Peyer's patch (tissue), 4 donors: ENCODE measurements at places on chromosomes 16 and 17. TPM values are rescaled to one million over a fixed set of nuclear protein-coding genes. Genes with fewer than 3 reads are reported as not detected.

DNA sequence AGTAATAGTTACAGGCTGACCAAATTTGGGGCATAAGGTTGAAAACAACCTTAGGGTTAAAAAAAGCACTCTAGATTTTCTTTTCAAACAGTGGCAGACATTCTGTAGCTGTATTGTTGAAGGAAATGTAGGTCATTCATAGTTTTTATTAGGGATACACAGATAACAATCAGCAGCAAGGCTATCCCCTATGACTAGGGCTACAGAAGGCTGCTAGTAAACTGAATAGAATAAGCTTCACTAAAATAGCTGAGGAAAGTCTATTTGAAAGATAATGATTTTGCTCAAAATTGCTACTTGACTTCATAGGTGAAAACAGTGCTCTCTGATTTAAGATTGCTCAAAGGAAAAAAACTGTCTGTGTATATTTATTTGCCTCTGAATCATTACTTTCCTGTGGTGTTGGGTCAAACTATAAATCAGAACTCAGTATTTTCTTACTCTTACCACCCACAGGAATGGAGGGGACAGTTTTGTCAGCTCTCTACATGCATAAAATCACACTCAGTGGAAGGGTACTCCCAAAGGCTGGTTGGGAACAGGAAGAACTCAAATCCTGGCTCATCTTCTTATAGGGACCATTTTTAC lies 24.8 kb downstream of the RPGRIP1L start:
- no peaks in the 10 kb centered on the region for H3K36me3 ChIP-seq
- no peaks in the 10 kb centered on the region for H3K27me3 ChIP-seq
- H3K4me1 ChIP-seq: no peaks in the 10 kb centered on the region
- H3K4me3 ChIP-seq: no peak overlapping the region
- DNase-seq: no peak
- no peak overlapping the region for H3K27ac ChIP-seq

- no peak overlapping the region for H3K4me3 ChIP-seq
- DNase-seq: no peak
- no peaks in the 10 kb centered on the region for H3K27me3 ChIP-seq
- H3K27ac ChIP-seq: no peak overlapping the region
- H3K36me3 ChIP-seq: no peaks in the 10 kb centered on the region
Measured at GRCh38 chr17:82177761-82178498, 34.7 kb downstream of the CCDC57 start.

- H3K36me3 ChIP-seq: no peaks in the 10 kb centered on the region
- no peaks in the 10 kb centered on the region for H3K27me3 ChIP-seq
- no peak for DNase-seq
- H3K4me3 ChIP-seq: no peak overlapping the region
- no peaks in the 10 kb centered on the region for H3K4me1 ChIP-seq
Measured at GRCh38 chr16:1199347-1200013, 25.6 kb downstream of the TPSG1 start.

GRCh38 chr16:83768986-83769385 lies 38.8 kb upstream of the HSBP1 start:
- no peak overlapping the region for H3K4me3 ChIP-seq
- DNase-seq: no peak
- no peak overlapping the region for H3K27ac ChIP-seq
- H3K27me3 ChIP-seq: no peaks in the 10 kb centered on the region
- H3K4me1 ChIP-seq: no peaks in the 10 kb centered on the region

DNA sequence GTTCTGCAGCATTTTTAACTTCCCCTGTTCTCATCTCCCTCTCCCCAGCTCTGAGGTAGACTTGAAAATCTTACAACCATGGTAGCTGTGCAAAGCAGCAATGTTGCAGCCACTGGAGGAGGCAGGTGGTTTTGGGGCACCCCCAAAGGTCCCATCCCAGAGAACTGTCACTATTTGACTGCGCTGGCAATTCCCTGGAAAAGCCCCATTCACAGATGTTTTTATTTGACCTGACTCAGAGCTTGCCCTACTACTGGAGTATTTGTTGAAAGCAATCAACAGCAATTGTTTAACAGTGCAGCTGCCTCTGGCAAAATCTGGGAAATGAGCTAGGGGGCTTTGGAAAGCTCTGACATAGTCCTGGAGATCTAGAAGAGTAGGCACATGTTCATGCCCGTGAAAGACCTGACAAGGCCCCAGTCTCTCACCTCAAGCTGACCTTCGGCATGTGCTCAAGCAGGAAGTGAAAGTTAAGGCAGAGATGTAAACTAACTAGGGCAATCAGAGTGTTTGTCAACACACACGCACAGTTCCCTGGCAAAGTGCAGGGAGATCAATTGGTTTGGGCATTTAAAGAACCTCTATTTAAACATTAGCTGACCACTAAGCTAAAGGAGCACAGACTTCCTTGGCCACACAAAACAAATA lies 19.7 kb upstream of the PIK3R5 start:
- H3K4me1 ChIP-seq: no peaks in the 10 kb centered on the region
- no peak overlapping the region for H3K4me3 ChIP-seq
- no peaks in the 10 kb centered on the region for H3K36me3 ChIP-seq
- H3K27ac ChIP-seq: peak overlapping the region; percentile 49

- no peaks in the 10 kb centered on the region for H3K27me3 ChIP-seq
- no peaks in the 10 kb centered on the region for H3K36me3 ChIP-seq
Measured at GRCh38 chr17:21152731-21153130, 26.0 kb downstream of the DHRS7B start.

- DNase-seq: no peak
- no peaks in the 10 kb centered on the region for H3K27me3 ChIP-seq
- peaks cover 13% of the 10 kb centered on the region for H3K4me1 ChIP-seq
- H3K36me3 ChIP-seq: no peaks in the 10 kb centered on the region
Measured at GRCh38 chr17:79012563-79013134, 3.1 kb upstream of the CANT1 start.

GRCh38 chr16:62046801-62047200 lies 10.6 kb upstream of the CDH8 start:
- H3K4me3 ChIP-seq: no peak overlapping the region
- H3K4me1 ChIP-seq: no peaks in the 10 kb centered on the region
- no peak for DNase-seq
- H3K27ac ChIP-seq: no peak overlapping the region
- H3K27me3 ChIP-seq: no peaks in the 10 kb centered on the region
- H3K36me3 ChIP-seq: no peaks in the 10 kb centered on the region

- H3K36me3 ChIP-seq: no peaks in the 10 kb centered on the region
- no peak for DNase-seq
- H3K4me3 ChIP-seq: peak overlapping the region; percentile 19
- H3K27ac ChIP-seq: peak overlapping the region; percentile 77
Measured at GRCh38 chr17:35313875-35314409, 59.5 kb downstream of the SLFN11 start.

DNA sequence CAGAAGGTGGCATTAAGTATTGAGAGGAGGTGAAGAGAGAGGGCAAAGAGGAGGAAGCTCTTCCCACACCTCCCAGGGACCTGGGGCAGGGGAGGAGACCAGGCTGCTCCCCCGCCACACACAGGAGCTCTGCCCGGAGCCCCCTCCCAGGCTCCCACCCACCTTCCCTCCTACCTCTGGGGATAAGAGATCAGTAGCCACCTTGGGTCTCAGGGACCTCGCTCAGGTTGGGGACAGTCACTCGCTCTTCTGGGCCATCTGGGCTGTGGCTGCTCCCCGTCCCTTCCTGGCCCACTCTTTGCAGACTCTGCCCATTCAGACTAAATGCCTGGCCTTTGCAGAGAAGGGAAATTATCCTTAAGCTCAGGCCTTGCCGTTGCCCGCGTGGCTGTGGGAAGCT lies 14.9 kb upstream of the C16orf74 start:
- DNase-seq: no peak
- H3K4me1 ChIP-seq: no peaks in the 10 kb centered on the region
- H3K27ac ChIP-seq: no peak overlapping the region
- H3K27me3 ChIP-seq: no peaks in the 10 kb centered on the region

GRCh38 chr17:66950886-66951604 lies 13.5 kb upstream of the CACNG4 start:
- H3K36me3 ChIP-seq: no peaks in the 10 kb centered on the region
- H3K27ac ChIP-seq: no peak overlapping the region
- no peaks in the 10 kb centered on the region for H3K27me3 ChIP-seq
- no peaks in the 10 kb centered on the region for H3K4me1 ChIP-seq
- DNase-seq: no peak
- no peak overlapping the region for H3K4me3 ChIP-seq

DNA sequence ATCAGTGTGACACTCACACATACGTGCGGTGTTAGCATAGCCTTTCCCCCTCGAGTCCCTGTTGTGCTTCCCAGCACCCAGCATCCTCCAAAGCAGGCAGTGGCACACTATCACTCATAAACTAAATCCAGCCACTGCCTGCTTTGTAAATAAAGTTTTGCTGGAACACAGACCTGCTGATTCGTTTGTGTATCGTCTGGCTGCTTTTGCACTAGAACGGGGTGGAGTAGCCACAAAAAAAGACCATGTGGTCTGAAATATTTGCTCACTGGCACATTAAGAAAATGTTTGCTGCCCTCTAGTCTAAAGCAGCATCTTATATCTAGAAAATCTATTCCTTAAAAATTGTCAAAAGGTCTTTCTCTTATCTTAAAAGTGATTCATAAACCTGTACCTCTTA lies 341.2 kb upstream of the ZFHX3 start:
- no peak for DNase-seq
- no peak overlapping the region for H3K27ac ChIP-seq
- no peaks in the 10 kb centered on the region for H3K27me3 ChIP-seq
- H3K36me3 ChIP-seq: no peaks in the 10 kb centered on the region

DNA sequence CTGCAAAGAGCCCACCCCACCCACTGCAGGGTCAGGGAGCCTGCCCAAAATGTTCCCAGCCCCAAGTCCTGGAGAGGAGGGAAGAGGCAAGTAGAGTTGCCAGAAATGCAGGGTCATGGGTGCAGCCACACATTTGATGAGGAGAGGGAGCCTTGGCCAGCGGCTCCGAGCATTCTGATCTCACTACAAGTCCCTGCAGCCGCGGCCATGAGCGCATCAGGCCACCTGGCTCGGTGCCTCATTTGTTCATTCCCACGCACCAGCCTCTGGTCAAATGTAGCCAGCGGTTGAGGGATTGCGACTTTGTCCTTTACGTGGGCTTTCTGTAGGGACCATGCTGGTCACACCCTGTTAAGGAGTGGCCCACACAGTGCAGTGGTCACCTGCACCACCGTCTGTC lies 48.7 kb downstream of the PGS1 start:
- no peak overlapping the region for H3K27ac ChIP-seq
- peaks cover 51% of the 10 kb centered on the region for H3K36me3 ChIP-seq
- no peak overlapping the region for H3K4me3 ChIP-seq
- H3K27me3 ChIP-seq: no peaks in the 10 kb centered on the region
- H3K4me1 ChIP-seq: no peaks in the 10 kb centered on the region

- H3K27me3 ChIP-seq: no peaks in the 10 kb centered on the region
- no peaks in the 10 kb centered on the region for H3K4me1 ChIP-seq
- no peak for DNase-seq
- no peaks in the 10 kb centered on the region for H3K36me3 ChIP-seq
Measured at GRCh38 chr16:9053006-9053601, 38.3 kb upstream of the HAPSTR1 start.

GRCh38 chr17:57724026-57724728 lies 20.9 kb downstream of the CCDC182 start:
- no peak for DNase-seq
- no peaks in the 10 kb centered on the region for H3K27me3 ChIP-seq
- no peak overlapping the region for H3K4me3 ChIP-seq
- no peak overlapping the region for H3K27ac ChIP-seq

DNA sequence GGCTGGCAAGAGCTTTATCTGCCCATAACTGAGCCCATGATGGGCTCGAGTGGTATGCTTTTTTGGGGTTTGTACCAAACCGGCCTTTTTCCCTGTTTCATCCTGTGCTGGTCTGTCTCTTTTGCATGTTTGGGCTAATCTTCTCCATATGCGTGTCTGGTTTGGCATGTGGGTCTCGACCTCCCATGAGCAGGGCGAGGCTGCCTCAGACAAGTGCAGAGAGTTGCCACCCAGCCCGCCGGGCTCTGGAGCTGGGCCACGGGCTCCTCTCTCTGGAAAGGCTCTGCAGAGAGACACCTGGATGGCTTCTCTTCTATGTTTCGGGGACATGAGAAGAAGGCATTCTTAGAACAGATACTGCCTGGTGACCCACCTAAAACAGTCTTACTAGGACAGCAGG lies 67.8 kb upstream of the TBX2 start:
- no peak overlapping the region for H3K4me3 ChIP-seq
- DNase-seq: no peak
- no peak overlapping the region for H3K27ac ChIP-seq

GRCh38 chr17:54892360-54892759 lies 8.3 kb upstream of the TOM1L1 start:
- H3K4me1 ChIP-seq: no peaks in the 10 kb centered on the region
- H3K27me3 ChIP-seq: no peaks in the 10 kb centered on the region
- H3K36me3 ChIP-seq: no peaks in the 10 kb centered on the region
- no peak overlapping the region for H3K4me3 ChIP-seq
- no peak overlapping the region for H3K27ac ChIP-seq

DNA sequence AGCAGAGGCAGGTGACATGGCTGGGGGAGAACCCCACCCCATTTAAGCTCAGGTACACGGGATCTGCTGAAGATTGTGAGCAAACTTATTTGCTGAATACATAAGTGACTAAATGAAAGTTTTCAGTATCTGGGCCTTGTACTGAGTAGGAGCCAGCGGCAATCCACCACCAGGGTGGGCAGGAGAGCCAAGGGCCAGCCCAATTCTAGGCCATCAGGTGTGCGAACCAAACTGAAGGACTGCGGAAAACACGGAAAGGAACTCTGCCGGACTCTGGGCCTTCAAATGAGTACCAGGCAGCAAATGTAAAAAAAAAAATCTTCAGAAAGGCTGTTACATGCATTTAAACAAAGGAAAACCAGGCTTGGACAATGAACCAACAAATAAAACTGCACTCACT lies 19.7 kb downstream of the ARHGAP17 start:
- H3K4me1 ChIP-seq: peaks cover 40% of the 10 kb centered on the region
- H3K27ac ChIP-seq: peak overlapping the region; percentile 51
- no peak overlapping the region for H3K4me3 ChIP-seq
- H3K36me3 ChIP-seq: no peaks in the 10 kb centered on the region
- DNase-seq: no peak

GRCh38 chr16:57023541-57024249 lies 34.3 kb downstream of the NLRC5 start:
- no peaks in the 10 kb centered on the region for H3K27me3 ChIP-seq
- no peak overlapping the region for H3K27ac ChIP-seq
- peak; percentile 72 for DNase-seq

DNA sequence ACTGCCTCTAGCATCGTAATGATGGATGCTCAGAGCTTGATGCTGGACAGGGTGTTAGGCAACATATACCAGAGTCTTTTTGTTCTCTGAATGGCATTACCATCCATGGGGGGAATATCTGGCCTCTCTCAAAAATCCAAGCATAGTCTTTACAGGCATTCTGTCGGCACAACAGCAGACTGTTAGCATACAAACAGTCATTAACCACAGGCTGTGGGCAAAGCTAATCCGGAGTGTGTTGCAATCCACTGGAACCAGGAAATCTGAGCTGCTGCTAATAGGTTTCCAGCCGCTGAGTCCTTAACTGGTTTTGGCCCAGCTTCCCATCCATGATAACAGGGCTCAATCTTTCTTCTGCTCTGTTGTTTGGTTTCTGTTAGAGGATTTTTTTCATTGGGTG lies 371.9 kb downstream of the HS3ST3B1 start:
- no peaks in the 10 kb centered on the region for H3K36me3 ChIP-seq
- no peak for DNase-seq
- no peak overlapping the region for H3K4me3 ChIP-seq
- H3K4me1 ChIP-seq: no peaks in the 10 kb centered on the region

The HAS3 gene
- total RNA-seq: 1.2 TPM

The NOXO1 gene
- 8.6 TPM for total RNA-seq

The KRTAP3-2 gene
- total RNA-seq: not detected

The ZNF689 gene
- total RNA-seq: 10.8 TPM

The FAAP100 gene
- 66.9 TPM for total RNA-seq

The VPS35 gene
- total RNA-seq: 50.4 TPM

The TOP3A gene
- 29.6 TPM for total RNA-seq

The CCL22 gene
- 0.40 TPM for total RNA-seq

The CCDC144A gene
- 5.8 TPM for total RNA-seq

The ITGB4 gene
- total RNA-seq: 224 TPM

The NOG gene
- total RNA-seq: not detected

The ZP2 gene
- 0.54 TPM for total RNA-seq

The UBE2O gene
- total RNA-seq: 32.9 TPM

The CBFA2T3 gene
- 4.8 TPM for total RNA-seq

The C17orf100 gene
- 3.3 TPM for total RNA-seq
